ENCODE measurements at places on chromosomes 11 and 22.

DNA sequence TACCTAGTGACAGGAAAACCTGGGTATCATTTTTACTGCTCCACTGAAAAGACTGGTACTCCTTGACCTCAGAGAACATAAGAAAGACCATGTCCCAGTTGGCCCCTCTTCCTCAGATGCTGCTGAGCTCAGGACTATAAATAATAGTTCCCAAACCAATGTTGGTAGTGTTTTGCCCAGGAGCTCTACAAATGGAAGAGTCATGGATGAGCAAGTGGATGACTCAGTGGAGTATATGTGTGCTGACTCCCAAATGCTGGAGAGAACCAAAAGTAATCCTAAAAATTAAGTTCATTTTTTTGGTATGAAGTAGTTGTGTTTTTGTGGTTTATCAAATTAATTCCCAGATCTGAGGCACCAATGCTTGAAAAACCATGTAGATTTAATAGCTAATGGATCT, 482.0 kb downstream of the KCNA4 start:
- DNase-seq, result no peak

DNA sequence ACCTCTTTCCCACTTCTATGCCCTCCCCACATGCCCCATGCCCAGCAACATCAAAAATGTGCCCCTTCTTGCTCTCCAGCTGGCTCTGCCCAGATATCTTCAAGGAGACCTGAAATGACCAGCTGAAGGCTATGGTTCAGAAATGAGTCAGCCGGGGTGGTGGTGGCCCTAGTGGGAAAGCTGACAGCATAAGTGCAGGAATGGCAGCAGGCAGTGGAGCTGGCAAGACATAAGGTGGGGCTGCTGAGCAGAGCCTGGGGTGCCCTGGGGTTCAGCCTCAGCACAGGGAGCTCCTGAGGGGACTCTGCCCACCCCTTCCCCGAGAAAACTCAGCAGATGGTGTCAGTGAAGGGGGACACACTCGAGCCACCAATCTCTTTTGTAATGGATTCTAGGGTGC, 593.4 kb downstream of the BUD13 start:
- DNase-seq, result peak; percentile 1

- no peak for DNase-seq
Measured at GRCh38 chr11:130102301-130103249, 32.9 kb downstream of the APLP2 start.

DNA sequence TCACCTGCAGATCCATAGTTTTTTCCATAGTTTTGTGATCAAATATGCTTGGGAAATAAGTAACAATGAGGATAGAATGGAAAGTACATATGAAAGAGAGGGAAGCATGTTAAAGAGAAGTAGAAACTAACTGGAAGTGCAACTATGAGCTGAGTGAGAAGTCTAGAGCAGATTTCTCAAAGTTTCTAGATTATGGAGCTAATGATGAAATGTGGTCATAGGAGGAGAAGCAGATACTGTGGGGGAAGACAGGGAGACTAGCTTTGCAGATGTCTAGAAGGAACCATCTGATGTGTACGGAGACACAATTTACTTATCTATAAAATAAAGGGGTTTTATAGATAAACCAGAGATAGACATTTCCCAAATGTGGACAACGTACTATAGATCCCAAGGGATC, 37.1 kb downstream of the RELT start:
- DNase-seq, result no peak

DNA sequence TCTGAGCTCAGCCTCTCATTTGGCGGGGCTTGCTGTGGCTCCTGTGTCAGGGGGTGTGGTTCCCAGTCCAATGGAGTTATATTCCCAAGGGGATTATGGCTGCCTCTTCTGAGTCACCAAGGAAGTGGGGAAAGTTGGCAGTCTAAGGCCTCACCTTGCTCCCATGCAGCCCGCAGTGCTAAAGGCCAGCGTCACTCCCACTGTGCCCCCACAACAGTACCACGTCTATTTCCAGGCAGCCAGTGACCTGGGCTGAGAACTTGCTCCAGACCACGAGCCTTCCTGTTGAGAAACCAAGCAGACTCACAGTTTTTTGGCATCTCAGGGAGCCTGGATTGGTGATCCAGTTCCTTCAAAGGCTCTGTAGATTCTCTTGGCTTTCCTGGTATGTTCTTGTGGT, 45.6 kb downstream of the OR2AT4 start:
- no peak for DNase-seq

DNA sequence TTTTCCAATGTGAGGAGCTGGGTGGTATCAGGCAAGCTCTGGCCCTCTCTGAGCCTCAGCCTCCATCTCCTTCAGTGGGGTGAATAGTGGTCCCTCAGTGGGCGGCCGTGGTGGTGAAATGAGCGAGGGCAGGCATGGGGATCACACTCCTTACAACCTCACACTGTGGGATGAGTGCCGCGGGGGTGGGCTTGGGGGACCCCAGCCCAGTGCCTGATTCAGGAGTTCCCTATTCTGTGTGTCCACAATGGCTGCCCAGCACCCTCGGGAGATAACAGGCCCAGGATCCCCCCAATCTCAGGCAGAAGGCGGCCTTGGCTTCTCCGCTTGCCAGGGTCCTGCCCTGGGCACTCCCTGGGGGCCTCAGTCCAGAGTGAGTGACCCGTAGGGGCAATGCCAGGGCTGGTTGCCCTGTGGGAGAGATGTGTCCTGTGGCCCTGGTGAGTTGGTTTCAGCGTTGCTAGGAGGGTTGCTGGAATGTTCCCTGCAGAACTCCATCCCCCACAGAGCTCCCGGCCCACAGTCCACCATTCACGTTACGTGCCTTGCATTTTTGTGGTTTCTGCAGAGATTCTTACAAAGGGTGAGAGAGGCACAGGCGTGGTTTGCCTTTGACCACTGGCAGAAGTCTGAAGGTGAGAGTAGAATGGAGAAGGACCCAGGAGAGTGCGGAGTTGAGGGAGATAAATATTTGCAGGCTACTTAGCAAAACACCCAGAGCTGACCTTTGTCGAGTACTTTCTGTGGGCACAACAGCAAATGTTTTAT, 2.9 kb downstream of the ALDH3B1 start:
- no peak for DNase-seq

GRCh38 chr11:59941091-59941490, 2.9 kb downstream of the OOSP1 start:
- DNase-seq, result no peak

- no peak for DNase-seq
Measured at GRCh38 chr11:116454020-116454645, 318.7 kb downstream of the BUD13 start.

GRCh38 chr11:11313426-11313825, 39.6 kb downstream of the CSNK2A3 start:
- no peak for DNase-seq

GRCh38 chr11:93444617-93445073, 98.5 kb downstream of the SMCO4 start:
- no peak for DNase-seq

DNA sequence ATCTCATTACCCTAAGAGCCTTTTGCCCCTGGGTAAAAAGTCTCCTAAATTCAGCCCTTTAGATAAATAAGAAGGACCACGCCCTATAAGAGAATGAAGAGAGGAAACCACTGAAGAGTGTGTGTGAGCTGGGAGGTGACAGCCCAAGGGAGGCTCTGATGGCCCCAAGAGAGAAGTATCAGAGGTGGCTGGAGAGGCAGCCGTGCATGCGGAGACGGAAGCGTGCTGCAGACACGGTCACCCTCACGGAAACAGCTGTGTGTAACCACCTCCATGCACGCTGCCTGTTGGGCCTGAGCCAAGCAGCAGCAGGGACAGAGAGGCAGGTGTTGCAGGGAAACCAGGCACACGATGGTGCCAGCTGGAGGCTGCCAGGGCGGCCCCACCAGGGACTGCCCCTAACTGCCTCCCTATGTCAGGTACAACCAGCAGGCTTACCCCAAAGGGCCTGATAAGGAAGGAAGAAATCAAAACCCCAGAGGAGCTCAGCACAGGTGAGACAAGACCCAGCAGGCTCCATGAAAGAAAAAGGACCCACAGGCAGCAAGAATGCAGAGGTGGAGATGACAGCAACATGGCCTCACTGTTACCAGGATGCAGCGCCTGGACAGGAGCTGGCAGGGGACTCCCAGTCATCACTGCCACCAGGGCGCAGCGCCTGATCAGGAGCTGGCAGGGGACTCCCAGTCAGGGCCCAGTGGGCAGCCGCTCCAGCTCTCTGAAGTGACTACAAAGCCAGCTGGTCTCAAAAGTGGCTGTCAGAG, 7.8 kb downstream of the LARGE2 start:
- no peak for DNase-seq

DNA sequence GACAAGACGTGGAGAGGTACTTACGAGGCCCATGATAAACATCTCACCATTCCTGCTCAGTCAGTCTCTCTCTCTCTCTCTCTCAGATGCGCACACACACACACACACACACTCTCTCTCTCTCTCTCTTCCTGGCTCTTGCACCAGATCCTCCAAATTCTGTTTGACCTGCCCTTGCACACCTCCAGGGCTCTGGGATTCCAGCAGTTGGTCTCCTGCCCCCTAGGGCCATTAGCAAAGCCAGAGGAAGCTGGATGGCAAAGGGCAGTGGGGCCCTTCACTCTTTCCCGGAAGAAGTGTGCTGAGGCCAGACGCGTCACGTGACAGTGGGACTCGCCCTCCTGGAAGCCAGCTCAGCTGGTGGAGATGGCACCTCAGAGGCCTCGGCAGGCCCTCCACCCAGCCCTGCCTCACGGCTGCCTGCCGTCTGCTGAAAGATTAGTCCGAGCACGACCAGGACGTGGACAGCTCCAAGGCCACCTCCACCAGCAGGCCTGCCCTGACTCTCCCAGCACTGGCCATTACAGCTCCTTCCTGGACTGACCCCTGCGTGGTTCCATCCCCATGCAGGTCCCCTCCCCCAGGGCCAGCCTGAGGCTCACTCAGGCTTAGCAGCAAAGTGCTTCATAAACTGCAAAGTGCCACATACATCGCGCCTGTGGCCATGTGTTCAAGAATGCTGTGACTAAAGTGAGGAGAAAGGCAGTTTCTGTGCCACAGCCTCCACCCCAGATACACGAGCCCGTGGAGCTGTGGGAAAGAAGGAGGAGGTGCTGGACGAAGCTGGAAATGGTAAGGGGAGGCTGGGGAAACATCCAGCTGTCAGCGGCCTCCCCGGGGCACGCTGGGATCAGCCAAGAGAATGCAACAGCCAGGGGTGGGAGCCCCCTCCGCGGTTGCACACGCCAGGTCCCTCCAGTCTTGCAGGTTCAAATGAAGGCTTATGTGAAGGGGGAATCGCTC, 3.7 kb downstream of the PDGFB start:
- no peak for DNase-seq

- peak; percentile 66 for DNase-seq
Measured at GRCh38 chr11:117490911-117491310, 163.3 kb downstream of the CEP164 start.

GRCh38 chr11:82195283-82195682, 538.4 kb downstream of the FAM181B start:
- no peak for DNase-seq

DNA sequence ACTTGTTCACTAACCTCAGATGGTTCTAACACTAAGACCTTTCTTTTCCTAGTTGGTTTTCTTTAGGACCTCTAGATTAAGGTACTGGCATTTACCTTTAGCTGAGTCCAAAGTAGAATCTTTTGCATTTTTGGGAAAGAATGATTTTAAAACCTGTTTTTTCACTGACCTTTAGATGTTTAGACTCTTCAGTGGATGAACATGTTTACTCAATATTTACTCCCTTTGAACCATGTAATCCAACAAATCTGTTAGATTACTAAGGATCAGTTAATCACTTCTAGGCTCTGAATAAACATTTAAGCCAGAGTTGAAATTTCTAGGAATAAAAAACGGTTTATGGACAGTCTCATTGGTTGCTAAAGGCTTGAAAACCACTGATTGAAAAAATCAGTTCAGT, 6.2 kb downstream of the TMEM135 start:
- DNase-seq, result no peak

DNA sequence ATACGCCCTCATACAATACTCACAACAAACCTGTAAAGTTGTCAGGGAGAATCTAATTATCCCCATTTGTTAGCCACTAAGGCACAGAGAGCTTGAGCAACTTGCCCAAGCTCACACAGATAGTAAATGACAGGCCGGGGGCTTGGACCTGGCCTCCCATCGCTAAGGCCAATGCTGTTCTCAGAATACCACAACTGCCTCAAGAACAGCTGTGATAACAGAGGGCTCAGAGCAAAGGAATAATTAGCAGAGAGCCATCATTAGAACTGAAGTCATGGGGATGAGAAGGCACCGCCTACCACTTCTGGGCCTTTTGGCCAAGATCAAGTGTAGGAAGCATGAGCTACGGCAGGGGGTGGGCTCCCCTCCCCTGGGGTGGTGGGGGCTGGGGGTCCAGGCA, 98.6 kb downstream of the FEZ1 start:
- DNase-seq, result no peak

DNA sequence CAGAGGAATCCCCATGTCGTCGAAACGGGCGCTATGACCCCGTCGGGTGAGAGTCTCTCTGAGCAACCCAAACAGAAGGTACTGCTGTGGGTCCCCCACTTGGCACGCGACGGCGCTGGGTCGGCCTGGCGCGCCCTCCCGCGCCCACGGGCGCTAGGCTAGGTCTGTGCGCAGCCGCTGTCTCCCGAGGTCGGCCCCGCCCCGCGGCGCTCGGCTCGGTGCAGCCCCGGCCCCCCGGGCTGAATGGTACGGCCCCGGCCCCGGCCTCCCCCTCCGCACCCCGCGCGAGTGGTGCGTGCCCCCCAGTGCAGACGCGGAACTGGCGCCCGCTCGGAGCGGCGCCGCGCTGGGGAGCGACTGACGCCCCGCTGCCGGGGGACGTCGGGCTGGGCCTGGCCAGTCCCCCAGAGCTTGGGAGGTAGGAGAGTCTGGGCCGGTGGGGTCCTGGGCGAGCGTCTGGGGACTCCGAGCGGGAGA, at the start of gene MADD:
Gene MADD (plus strand): TSS at position 305 of the 477 bp plus-strand sequence.
- DNase-seq, result peak; percentile 91

GRCh38 chr11:67691149-67691548, 16.7 kb upstream of the ALDH3B2 start:
- DNase-seq, result no peak

DNA sequence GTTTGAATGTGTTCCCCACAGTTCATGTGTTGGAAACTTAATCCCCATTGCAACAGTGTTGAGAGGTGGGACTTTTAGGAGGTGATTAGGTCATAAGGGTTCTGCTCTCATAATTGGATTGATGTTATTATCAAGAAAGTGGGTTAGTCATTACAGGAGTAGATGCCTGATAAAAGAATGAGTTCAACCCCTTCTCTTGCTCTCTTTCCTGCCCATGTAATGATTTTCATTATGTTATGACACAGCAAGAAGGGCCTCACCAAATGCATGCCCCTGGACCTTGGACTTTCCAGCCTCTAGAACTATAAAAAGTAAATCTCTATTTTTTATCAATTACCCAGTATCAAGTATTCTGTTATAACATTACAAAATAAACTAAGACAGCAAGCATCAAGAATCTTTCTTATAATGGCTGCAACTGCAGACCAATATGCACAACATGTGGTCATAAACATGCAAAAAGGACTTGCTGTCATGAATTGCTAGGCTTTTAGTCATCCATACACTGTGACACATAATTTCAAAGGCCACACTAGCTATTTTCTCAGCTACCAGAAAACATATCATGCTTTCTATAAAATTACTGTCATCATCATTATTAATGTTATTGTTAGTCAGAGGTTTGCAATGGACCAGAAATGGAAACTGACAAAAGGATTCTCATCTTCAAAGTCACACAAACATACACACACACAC, 99.9 kb upstream of the GUCY1A2 start:
- no peak for DNase-seq

GRCh38 chr22:44665115-44665514, 36.9 kb upstream of the PRR5 start:
- no peak for DNase-seq

GRCh38 chr11:35902961-35903360, 40.9 kb upstream of the LDLRAD3 start:
- no peak for DNase-seq
